Fibroblast of skin of left biceps (primary cell): ENCODE measurements at places on chromosomes 7 and 10.

- DNase-seq: no peak
Measured at GRCh38 chr10:112579578-112579977, 132.6 kb downstream of the VTI1A start.

GRCh38 chr7:133509822-133510221, 256.9 kb downstream of the EXOC4 start:
- no peak for DNase-seq

- DNase-seq: peak; percentile 91
Measured at GRCh38 chr7:85177316-85177715, 9.5 kb downstream of the SEMA3D start.

GRCh38 chr7:16648551-16648950, 2.6 kb downstream of the BZW2 start:
- DNase-seq: no peak

- no peak for DNase-seq
Measured at GRCh38 chr10:122143238-122143841, 127.8 kb upstream of the BTBD16 start.

GRCh38 chr7:91660734-91661356, 219.7 kb downstream of the MTERF1 start:
- no peak for DNase-seq
